Stimulated activated CD4-positive, alpha-beta T cell treated with anti-CD3 and anti-CD28 coated beads, Interleukin-12 subunit alpha, Interleukin-12 subunit beta, amount 100 ng/mL, for 48 hours (primary cell): ENCODE measurements at places on chromosomes 13 and 19.

DNA sequence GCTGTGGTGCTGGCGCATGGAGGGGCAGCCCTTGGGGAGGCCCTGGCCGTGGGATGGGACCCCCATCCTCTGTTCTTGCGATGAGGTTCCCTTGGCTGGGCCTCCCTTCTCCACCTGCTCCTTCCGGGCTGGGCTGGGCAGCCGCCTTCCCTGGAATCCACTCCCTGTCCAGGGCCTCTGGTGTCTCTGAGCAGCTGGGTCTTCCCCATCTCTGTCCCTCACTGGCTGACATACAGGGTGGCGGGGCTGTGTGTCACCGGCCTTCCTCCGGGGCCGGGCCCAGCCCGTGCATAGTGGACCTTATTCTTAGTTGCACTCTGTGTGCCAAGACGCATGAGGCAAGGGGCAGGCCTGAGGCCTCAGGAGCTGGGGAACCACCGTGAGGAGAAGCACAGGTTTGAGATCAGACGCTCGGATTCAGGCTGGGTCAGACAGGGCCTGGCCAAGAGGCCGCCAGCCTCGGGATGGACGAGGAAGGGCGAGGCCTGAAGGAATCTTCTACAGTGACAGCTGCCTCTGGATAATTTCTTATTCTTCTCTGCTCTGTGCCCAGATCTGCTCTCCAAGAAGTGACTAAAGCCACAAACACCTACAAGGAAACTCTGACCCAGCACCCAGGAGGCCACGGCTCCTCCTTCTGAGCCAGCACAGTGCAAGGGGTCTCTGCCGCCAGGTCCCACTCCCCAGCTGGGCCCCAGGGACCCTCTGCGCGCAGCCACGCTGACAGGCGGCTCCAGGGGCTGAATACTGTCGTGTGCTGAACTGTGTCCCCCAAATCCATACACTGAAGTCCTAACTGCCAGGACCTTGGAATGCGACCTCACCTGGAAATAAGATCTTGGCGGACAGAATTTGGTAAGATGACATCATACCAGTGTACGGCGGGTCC lies 11.0 kb downstream of the SGTA start:
- no peak for DNase-seq

DNA sequence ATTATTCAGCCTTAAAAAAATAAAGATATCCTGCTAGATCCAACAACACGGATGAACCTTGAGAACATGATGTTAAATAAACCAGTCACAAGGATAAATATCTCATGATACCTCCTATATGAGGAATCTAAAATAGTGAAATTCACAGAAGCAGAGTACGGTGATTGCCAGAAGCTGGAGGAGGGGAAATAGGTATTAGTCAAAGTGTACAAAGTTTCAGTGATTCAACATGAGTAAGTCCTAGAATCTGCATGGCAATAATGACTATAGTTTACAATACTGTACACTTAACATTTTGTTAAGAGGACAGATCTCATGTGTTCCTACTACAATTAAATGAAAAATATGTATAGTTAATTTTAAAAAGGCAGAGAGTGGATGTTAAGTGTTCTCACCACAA lies 206.6 kb upstream of the SLC10A2 start:
- DNase-seq = no peak

DNA sequence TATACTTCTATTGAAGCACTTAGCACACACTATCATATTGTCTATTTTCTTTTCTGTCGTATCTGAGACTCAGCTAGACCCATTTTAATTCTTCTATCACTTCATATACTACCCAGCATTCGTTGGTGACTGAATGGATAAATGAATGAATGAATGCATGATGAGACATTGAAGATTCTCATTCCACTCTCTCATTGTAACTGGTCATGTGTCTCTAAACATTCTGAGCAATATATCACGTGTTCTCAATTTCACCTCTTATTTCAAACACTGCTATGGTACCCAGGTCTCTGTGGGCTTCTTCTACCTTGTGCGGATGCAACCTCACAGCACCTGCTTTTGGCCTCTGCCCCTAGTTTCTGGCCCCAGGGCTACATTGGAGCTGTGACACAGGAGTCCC lies 65.2 kb upstream of the USPL1 start:
- no peak for DNase-seq

GRCh38 chr13:45055198-45055901 lies 65.0 kb upstream of the GTF2F2 start:
- peak; percentile 56 for DNase-seq

DNA sequence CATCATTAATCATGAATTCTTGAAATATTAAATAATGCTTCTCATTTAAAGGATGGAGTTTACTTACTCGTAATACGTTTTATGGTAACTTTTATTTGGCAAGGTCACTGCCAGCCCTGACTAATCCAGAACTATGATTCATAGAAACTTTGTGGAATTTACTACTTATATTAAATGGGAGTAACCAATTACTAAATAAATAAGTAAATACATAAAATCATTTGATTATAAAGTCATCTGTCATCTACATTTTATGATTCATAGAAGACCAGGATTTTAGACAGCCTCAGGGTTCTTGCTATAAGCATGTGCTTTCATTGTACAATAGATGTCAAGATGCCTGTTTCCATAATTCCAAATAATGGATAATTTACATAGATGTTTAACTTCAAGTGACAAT lies 611.1 kb downstream of the TBC1D4 start:
- DNase-seq = no peak

GRCh38 chr13:20952838-20953237 lies 50.3 kb upstream of the XPO4 start:
- DNase-seq = no peak

- DNase-seq = no peak
Observed at GRCh38 chr13:72851678-72852014, 69.7 kb downstream of the PIBF1 start.

- no peak for DNase-seq
Observed at GRCh38 chr13:86080340-86080995, 281.2 kb upstream of the SLITRK6 start.

GRCh38 chr13:44972956-44973581 lies 16.2 kb downstream of the NUFIP1 start:
- DNase-seq = no peak

DNA sequence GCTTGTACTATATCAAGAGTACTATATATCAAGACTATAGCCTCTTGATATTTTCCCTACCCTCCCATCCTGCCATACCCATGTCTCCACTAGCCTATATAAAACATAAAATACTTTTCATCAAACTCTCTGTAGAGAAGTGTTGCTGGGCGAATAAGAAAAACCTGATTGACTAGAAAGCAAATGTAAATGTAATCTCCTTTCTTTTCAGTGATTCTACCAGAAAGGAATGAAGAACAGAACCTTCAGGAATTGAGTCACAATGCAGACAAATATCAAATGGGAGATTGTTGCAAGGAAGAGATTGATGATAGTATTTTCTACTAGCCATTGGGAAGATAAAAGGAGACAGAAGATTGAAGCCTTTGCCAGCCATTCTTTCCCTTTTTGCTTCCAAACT lies 89.2 kb downstream of the KCNRG start:
- DNase-seq = no peak

DNA sequence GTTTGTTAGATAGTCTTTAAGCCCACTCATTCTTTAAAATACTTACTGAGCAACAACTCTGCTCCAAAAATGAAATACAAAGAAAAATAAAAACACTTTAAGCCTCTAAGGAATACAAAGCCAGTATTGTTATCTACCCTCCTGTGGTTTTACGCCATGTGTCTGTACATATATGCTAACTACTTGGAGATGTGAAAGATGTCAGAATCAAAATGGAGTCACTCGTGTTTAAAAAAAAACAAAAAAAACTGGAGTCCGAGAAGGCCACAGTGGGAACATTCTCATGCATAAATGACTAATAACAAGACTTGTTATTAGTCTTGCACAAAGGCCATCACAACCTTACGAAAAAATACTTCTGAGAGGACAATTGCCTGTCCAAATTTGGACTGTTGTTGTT lies 393.1 kb downstream of the TBC1D4 start:
- no peak for DNase-seq
